ENCODE measurements at places on chromosomes 5 and 9. TPM values are rescaled to one million over a fixed set of nuclear protein-coding genes. Genes with fewer than 3 reads are reported as not detected.

Gene ANKRD34B
- not detected for polyA plus RNA-seq

- DNase-seq = no peak
These were observed 943.7 kb downstream of the CDH18 start for GRCh38 chr5:19044311-19044710.

DNA sequence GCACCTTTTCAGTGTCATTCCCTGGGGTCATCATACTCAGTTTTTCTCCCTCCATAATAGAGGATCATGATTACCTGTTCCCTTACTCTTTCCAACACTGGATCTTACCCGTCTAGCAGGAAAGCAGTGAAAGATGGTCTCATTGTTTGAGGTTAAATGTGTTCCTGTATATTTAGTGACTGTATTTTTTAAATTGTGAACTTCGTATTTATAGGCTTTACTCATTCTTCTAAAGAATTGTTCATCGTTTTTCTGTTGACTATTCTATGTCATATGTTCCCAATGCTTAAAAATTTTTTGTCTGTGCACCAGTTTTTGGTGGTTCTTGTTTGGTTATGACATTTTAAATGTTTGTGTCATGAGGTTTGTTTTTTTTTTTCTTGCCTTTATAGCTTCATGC, 204.8 kb upstream of the OTULINL start:
- DNase-seq = no peak

Gene C9orf153
- 0.22 TPM for polyA plus RNA-seq

Gene C9
- 0.04 TPM for polyA plus RNA-seq

- no peak for DNase-seq
These were observed 28.7 kb upstream of the C5orf46 start for GRCh38 chr5:147935032-147935431.

GRCh38 chr5:58268268-58268667, 191.6 kb downstream of the PLK2 start:
- DNase-seq = peak; percentile 35

Gene TMEM250
- polyA plus RNA-seq = 36.2 TPM

Gene KLHL9
- 32.8 TPM for polyA plus RNA-seq

Gene FAM200C
- 7.8 TPM for polyA plus RNA-seq

GRCh38 chr5:117776977-117777376, 1202.4 kb upstream of the SEMA6A start:
- DNase-seq = no peak

GRCh38 chr5:81740758-81741157, 10.1 kb downstream of the SSBP2 start:
- no peak for DNase-seq

- no peak for DNase-seq
These were observed 121.0 kb downstream of the AOPEP start for GRCh38 chr9:94847486-94847885.

Gene PCDHA3
- polyA plus RNA-seq = 0.85 TPM

DNA sequence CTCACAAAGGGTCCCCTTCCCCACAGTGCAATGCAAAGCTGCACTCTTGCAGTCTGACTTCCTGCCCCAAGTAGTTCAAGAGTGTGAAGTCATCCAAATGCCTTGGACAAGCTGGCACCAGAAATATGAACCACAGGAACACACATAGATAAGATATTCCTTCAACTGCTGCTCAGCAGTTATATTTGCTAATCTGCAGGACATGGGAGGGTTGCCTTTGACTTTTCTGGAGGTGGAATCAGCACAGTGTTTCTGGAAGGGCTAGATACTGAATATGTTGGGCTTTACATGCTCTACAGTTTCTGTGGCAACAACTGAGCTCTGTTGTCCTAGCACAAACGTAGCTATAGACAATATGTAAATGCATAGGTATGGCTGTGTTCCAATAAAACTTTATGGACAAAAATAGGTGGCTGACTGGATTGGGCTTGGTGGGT, 96.7 kb upstream of the PCA3 start:
- no peak for DNase-seq

Gene CCDC192
- polyA plus RNA-seq = 0.39 TPM

- DNase-seq = no peak
These were observed 9.4 kb downstream of the KCNT1 start for GRCh38 chr9:135711391-135711790.

DNA sequence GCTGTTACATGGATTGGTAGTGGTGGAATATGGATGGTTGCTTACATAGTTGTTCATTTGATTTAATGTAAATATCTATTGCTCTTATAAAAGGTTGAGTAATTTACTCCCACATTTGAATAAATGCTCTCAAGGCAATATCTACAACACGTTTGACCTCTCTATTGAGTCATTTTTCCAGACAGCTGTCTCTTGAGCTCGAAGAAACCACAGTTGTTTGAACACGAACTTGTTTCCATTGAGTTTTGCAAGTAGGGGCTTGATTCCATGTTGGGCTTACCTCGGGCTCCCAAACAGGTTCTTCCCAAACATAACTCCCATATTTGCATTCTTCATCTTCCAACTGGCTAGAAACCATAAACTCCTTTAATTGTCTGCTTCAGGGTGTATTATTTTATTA, 115.0 kb upstream of the HMHB1 start:
- DNase-seq = no peak

GRCh38 chr5:26737348-26738265, 300.8 kb downstream of the CDH9 start:
- DNase-seq = no peak

Gene FOXD4L3
- polyA plus RNA-seq = 0.12 TPM

DNA sequence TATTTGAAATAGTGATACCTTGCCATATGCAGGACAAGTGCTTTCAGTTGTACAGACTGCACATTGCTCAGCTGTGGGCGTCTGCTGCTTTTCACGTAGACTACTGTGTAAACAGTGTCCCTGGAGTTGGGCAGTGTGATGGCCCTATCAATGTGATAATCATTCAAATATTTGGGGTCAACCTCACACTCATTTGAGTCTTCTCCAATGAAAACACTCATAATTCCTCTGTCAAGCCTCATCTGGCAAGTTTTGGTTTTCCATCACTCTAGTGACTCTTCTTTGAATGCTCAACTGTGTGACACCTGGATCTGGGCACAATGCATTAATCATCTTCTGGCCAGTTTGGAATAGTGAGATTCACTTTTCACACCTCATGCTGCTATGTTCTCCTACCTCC, 64.4 kb downstream of the UGCG start:
- peak; percentile 53 for DNase-seq

GRCh38 chr9:105503881-105504280, 54.0 kb upstream of the FKTN start:
- no peak for DNase-seq

DNA sequence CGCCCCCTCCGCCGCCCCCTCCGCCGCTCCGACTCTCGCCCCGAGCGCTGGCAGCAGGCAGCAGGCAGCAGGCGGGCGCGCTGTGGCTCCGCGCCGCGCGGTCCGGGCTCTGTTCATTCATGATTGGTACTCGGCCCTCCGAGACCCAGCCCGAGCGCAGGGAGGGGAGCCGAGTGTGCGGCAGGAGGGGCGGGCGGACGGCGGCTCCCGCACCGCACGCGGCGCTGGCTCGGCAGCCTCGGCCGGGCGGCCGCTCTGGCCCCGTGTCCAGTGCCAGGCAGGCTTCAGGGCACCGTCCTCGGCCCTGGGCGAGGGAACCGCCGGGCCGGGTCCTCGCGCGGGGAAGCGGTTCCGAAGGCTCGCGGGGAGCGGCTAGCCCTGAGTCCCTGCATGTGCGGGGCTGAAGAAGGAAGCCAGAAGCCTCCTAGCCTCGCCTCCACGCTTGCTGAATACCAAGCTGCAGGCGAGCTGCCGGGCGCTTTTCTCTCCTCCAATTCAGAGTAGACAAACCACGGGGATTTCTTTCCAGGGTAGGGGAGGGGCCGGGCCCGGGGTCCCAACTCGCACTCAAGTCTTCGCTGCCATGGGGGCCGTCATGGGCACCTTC, at the start of gene KCNIP1:
Gene KCNIP1, plus strand, starts transcription at position 31 of the 607 bp plus-strand sequence.
- DNase-seq = no peak

Gene CDH9
- polyA plus RNA-seq = 0.91 TPM

GRCh38 chr5:157487358-157487757, 27.3 kb downstream of the NIPAL4 start:
- no peak for DNase-seq

Gene PCDHB10
- polyA plus RNA-seq = 2.9 TPM

DNA sequence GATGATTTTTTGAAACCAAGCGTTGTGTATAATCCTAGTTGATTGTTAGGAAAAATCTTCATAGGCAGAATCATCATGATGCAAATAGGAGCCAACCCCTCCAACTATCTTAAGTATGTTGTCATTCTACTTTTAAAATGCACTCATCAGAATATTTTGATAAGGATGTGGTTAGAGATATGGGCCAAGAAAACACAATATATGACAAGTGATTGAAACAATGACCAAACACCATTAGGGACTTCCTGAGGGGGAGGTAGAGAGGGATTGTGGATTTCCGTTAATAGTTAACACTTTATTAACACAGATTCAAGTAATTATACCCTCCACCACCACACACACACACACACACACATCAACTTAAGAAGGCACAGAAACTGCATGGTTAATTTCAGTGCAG, 143.3 kb downstream of the ARSB start:
- no peak for DNase-seq
